ENCODE measurements at places on chromosomes 4 and X.

DNA sequence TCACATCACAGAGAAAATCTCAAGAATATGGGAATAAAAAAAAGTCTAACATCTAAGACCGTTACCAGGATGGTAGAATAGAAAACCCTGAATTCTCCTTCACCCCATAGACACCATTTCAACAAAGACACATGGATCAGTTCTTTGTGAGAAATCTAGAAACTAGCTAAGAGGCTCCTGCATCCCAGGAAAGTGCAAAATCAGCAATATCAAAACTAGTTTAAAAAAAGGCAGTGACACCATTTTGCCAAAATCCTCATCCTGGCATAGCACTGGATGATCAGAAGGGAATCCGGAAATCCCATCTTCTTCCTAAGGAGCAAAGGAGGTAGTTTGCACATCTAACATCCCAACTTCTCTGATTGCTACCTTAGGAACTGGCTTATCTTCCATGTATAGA, 88.9 kb upstream of the MAGEE2 start:
- no peak for DNase-seq

DNA sequence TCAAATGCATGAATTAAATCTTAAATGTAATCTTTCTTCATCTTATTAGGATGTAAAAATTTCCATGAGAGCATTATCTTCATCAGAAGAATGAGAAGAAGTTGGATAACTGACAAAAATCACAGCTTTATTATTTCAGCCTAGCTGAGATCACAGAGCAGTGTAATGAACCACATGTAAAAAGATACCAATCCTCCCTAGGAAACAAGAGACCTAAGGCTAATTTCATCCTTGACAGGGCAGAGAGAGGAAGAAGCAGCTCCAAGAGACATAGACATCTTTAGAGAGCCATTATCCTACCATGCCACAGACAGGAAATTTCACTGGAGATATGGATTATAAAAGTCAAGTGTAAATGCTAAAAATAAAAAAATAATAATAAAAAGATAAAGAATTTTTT, 40.9 kb upstream of the IL15 start:
- DNase-seq = no peak

DNA sequence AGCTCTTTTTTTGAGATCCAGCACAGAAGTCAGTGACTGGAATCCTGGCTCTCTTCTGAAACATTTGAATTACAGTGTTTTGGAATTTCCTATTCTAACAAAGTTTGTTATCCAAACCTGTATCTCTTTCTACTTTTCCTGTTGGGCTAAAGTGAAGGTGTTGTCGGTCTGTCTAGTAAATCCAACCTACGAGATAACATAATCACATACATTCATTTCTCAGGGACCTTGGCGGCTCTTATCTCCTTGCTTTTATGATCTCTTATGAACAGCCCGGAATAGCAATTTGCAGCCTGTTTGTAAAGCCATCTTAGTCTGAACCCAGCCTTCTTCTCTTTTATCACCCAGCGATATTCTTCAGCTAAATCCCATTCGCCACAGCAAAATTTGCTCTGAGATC, 14.5 kb downstream of the PPARGC1A start:
- DNase-seq = no peak

GRCh38 chr4:21795091-21795490, 153.5 kb downstream of the KCNIP4 start:
- no peak for DNase-seq

GRCh38 chrX:40156470-40157227, 58.9 kb upstream of the BCOR start:
- DNase-seq = no peak

DNA sequence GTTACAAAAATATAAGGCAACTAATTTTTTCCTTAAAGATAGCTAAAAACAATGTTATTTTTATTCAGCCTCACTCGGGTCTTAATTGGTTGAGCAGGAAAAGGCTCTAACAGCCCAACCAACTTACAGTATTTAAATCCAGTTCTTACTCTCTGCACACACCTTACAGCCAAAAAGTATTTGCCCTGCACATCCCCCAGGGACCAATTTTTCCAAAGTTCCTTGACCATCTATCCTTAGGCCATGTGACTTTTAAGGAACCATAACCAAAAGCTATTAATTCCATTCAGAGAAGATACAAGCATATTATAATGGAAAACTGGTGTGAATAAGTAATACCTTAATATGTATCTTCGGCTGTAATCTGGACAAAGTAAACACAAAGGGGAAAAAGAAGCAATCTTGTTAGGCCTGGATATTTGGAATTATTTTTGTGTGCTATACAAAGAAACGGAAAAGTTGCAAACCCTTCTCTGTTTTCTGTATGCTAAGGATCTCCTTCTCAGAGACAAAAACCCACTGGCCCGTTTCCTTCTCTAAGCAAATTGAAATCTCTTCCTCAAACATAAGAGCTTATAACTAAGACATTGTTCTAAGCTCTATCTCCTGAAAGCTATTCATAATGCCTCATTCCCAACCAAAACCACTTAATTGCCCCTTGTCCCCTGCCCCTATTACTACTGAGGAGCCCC, 1.0 kb upstream of the THAP9 start:
- no peak for DNase-seq

GRCh38 chrX:389021-389441, 2.3 kb upstream of the PPP2R3B start:
- DNase-seq = no peak

- no peak for DNase-seq
These were observed 84.9 kb downstream of the SPCS3 start for GRCh38 chr4:176404621-176405020.

DNA sequence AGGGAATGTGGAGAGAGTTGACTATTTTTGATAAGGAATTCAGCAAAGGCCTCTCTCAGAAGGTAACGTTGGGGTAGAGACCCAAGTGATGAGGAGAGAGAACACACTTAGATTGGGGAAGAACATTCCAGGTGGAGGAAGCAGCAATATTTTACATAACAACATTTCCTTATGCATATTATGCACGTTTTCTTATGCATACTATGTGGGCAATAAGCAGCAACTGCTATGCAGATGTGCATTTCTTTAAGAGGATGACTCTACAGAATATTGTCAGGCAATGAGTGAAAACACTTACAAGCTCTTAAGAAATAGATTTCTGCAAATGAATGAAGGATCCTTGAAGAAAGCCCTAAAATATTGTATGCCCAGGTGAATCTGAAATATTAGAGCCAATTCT, 91.1 kb downstream of the TMEM47 start:
- no peak for DNase-seq

DNA sequence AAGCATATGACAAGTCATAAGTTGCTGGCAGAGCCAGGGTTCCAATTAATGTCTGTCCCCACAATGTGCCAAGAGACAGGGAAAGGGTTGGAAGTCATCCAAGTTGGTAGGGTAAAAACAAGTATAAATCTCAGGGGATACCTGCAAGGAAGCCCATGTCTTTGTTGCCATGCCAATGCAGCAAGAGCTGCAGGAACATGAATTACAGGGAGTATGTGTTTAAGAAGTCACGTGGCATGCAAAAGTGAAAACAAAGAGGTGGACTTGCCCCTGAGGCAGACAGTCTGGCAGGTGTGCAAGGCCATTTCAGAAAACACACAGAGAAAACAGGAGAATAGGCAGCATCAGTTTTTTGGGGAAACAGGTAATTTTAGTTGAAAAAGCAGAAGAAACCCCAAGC, 29.4 kb downstream of the C4orf51 start:
- DNase-seq = no peak

GRCh38 chr4:59553063-59553720, 1646.9 kb upstream of the ADGRL3 start:
- peak; percentile 23 for DNase-seq

- DNase-seq = peak; percentile 67
These were observed 179.2 kb downstream of the SLC7A11 start for GRCh38 chr4:138062929-138063328.

GRCh38 chr4:7415927-7416686, 18.6 kb downstream of the PSAPL1 start:
- no peak for DNase-seq

DNA sequence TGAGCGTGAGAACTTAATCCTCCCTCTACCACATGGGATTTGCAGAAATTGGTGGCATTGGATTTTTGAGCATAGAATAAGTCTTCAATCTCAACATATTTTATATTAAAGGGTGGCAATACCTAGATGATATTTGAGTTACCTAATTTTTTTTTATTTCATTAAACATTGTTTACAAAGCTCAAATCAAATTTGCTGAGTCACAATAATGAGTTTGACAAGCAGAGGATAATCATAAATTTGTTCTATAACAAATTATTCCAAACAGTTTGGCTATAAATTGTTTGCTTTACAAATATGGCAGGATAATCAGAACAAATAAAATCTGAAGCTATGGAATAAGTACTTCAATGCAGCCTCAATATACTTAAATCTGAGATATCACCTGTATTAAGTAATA, 22.7 kb downstream of the EMCN start:
- DNase-seq = no peak

DNA sequence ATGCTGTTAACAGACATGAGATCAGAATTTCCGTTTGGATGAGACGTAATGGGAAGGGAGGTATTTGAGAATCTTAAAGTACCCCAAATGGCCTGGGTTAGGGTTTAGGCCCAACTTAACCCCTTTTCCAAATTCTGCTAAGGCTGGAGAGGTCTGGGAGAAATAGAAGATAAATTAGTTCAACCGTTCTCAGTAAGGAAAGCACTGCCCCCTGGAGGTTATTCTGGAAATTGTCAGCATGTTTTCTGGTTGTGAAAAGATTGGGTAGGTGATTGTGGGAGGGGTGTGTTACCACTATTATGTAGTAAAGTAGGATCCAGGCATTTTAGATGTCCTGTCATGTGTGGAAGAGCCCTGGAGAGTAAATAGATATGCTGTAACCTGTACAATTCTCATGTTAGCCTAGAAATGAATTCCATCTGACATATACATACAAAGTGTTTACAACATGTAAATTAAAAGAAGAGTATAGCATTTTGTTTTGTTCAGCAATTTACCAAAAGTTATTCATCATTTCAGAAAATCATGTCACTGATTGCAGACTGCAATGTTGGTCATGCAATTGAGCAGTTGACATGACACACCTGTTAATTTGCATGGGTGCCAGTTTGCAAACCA, 26.8 kb upstream of the GRXCR1 start:
- peak; percentile 48 for DNase-seq

DNA sequence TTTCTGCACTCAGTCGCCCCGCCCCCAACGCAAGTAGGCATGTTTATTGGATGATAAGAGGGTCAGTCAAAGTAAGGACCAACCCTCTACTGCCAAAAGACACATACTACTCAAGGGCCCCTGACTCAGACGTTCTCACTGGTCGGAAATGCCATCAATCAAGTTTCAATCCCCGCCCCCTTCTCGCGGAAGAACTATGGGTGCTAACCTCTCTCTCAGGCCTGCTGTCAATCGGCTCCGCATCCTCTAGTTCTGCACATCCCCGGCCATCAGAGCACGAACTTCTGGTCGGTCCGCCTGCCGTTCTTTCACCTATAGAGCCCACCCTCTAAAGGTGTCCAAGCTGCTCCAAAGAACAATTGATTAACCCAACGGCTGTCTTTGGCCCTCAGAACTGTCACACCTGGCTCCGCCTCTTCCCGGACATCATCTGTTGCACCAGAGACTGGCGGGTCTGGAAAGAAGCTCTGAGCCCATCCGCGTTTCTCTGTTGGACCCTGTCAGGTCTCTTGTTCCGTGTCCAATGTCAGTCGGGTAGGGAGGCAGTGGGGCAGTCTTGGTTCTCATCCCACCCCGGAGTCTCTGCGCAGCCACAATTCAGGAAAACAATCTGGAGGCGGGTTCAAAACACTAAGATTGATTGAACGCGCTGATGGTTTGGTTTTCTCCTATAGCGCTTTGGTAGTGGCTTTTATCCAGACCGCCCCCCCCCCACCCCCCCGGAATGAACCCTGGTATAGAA, 15.2 kb downstream of the NDUFB11 start:
- peak; percentile 90 for DNase-seq

DNA sequence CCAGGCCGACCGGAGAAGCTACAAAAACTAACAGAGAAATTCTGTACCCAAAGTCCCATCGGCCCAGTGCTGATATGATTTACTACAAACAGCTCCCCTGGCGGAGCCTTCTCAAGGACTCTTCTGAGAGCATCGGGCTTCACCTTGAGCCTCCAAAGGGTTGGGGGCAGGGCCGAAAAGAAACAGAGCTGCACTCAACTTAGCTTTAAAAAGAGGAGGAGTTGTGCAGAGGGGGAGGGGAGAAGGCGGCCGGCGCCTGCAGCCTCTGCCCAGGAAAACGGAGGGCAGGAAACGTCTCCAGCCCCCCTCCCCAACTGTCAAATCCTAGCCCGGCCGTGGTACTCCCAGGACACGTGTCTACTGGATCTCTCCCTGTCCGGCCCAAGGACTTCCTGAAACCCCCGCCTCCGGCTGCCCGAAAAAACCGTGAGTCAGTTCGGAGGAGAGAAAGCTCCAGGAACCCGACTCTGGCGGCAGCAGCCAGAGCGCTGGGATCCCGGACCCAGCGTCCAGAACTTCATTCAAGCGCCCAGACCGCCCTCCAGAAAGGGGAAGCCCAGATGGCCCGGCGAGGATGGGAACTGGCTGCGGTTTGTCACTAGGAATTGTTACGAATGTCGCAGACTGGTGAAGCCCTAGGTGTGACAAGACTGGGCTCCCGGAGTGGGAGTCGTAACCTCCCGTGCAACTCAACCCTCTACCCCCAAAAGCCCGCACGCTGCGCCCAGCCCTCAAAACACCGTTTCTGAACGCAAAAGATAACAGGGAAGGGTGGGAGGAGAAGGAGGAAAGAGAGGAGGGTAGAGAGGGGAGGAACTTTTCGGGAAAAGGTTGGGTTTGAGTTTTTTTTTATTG, 973 bp downstream of the ADAMTS3 start:
- peak; percentile 85 for DNase-seq

DNA sequence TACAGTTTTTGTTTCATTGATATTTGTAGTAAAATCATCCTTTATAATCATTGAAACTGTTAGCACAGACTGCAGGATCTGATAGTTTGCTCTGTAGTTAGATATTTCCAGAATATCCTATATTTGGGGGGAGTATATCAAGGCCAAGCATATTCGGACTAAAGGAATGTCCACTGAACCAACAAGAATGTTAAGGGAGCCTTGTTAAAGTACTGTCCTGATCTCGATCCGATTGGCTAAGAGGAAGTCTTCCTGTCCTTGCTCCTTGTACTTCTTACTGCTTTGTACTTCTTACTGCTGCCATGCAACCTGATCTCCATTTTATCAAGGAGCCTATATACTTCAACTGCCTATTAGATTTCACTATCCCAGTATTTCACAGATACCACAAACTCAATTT, 449.3 kb downstream of the RPA4 start:
- peak; percentile 7 for DNase-seq

- no peak for DNase-seq
These were observed 119.9 kb downstream of the ASMT start for GRCh38 chrX:1734806-1735205.

DNA sequence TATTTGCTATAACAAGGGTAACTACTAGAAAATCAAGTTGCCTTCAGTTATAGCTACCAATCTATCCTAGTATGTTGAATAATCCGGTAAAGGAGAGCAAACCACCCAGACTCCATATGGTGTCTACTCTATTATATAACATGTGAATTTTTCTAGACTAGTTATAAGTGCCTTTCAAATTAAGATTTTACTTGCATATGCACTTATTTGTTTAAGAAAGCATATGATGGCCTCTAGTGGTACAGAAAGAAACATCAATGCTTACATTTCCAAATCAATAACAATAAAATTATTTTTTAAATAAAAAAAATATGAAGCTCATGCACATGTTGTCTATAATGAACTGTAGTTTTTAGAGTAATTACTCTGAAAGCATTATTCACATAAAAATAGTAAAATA, 1516.4 kb upstream of the PABPC4L start:
- no peak for DNase-seq

Data from AG20443 (cell line).